GM10248 (cell line): ENCODE measurements at places on chromosomes 2 and 18.
A peak's percentile ranks its signal among the peaks of the same experiment; 100 is the strongest.

GRCh38 chr18:12155996-12156395 is 62.4 kb downstream of the ANKRD62 start:
- no peak for DNase-seq

- DNase-seq, result no peak
Observed at GRCh38 chr2:46161911-46162310, 135.3 kb upstream of the EPAS1 start.

DNA sequence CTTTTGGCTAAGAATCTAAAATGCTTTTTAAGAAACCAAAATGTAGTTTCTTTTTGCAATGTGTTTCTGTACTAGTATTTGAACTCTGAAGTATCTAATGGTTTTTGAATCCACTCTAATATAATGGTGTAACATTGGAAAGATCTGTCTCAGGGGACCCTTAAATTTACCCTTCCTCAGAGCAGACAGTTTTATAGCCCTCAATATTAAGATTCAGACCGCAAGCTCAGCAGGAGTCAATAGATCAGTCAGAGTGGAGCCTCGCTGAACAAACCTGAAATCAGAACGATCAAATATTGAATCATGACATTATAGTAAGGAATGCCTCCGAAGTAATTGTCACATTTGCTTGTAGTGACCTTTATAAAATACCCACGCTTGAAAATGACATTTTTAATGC is 18.3 kb downstream of the SGPP2 start:
- DNase-seq, result no peak

DNA sequence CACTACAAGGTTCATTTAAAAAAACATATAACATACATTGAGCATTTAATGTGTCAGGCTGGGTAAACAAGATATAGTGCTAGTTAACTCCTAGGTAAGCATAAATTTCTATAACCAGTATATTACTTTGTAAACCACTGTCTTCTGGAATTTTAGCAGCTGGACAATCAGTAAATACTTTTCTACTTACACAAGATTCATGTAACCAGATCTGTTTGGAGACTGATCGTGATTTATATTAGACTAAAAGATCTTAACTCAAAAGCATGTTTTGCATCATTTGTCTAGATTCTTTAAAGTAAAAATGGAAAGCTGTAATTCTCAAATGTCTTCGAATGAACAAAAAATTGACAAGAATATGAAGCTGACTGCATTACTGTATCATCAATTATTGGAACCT is 941 bp upstream of the SGO2 start:
- DNase-seq, result no peak

- no peak for DNase-seq
Observed at GRCh38 chr18:45785134-45785533, 40.3 kb upstream of the SIGLEC15 start.

DNA sequence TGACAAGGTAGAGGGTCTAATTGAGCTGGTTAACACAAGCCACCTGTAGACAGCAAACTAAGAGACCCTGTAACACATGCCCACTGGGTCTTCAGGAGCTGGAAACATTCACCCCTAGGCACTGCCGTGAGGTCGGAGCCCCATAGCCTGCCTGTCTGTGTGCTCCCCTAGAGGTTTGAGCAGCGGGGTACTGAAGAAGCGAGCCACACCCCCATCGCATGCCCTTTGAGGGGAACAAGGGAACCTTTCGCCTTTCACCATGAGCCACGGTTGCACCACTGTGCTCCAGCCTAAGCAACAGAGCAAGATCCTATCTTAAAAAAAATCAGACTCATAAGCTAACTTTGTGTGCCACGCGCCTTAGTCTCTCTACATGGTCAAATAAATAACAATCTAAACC is 36.2 kb upstream of the RAB27B start:
- no peak for DNase-seq

GRCh38 chr2:216855605-216856004 is 4.3 kb downstream of the TNP1 start:
- DNase-seq, result no peak

- no peak for DNase-seq
Observed at GRCh38 chr2:98806236-98806697, 75.3 kb upstream of the MGAT4A start.

DNA sequence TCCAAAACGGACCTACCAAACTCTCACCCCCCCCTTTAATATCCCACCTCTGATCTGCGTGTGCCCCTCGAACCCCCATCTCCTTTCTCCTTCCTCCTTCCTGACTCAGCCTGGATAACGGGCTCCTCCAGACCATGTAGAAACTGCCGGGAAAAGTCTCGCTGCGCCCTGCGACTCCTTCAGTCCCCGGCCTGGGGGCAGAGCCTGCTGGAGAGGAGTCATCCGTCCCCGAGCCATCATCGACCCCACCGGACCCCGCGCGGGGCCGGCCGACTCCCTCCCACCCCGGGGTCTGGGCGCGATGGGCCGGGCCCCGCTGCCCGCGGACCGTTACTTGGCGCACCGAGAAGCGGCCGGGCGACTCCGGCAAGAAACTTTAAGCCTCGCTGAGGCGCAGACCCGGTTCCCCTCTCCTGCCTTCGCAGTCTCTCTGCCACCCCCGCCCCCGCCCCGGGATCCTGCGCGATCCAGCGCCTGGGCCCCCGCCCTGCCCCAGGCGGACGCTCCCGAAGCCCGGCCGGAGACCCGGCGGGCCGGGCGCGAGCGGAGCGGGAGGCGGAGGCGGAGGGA is 3.4 kb downstream of the ZEB2 start:
- DNase-seq, result no peak

DNA sequence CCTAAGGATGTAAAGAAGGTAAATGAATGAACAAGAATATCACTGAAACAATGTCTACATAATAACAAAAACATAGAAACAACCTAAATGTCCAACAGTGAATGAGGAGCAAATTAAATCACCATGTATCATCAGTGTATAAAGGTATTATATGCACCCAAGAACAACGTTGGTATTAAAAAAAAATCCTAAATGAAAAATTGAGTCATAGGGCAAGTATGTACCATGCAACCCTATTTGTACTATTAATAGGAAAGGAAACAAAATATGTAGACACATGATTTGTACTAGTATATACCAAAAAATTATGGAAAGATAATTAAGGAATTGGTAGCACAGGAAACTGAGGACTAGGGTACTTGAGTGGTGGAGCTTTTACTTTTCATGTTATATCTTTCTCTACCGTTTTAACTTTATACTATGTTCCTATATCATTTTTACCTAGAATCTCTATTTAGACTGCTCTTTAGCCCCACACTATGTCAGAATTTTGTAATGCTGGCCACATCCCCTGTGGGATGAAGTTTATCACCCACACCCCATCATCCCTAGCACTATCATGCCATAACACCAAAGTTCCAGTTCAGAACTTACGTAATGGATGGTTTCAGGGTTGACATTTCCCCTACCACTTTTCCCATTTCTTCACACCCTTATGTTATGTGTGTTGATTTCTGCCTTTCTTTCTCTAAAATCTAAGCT is 25.6 kb downstream of the IKZF2 start:
- DNase-seq, result no peak

DNA sequence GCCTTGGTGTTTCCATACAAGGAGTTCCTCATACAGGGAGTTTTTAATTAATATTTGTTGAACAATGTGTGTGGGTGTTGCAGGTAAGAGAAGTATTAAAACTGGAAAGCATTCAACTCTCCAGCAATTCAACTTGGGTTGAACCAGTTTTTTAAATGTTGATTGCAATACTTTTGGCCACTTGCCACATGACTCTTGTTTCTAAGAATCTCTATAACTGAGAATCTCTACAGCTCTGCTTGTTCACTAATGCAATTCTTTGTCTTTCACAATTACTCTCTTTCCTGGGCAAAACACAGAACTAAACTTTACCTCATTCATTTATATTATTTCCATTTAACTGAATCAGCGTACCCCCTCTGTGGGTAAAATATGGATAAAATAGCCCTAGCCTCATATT is 429.4 kb downstream of the ARHGAP15 start:
- no peak for DNase-seq

- DNase-seq, result no peak
Observed at GRCh38 chr2:26043109-26043508, 9.2 kb downstream of the RAB10 start.

DNA sequence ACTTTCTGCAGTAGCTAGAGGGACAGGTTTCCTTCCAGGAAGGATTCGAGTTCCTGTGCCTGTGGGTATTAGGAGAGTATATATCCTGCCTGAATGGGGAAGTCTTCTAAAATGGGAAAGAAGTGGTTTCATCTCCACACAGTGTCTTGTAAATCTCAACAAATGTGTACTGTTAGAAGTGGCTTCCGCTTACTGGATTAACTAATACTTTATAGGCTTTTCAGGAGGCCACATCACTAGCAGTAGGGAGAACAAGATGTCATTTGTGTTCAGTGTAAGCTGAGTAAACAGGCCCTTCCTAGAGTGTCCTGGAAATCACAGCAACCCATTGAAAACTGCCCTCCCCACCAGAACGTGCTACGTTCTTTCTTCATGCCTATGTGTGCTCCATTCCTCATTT is 12.5 kb upstream of the POLR1B start:
- no peak for DNase-seq

DNA sequence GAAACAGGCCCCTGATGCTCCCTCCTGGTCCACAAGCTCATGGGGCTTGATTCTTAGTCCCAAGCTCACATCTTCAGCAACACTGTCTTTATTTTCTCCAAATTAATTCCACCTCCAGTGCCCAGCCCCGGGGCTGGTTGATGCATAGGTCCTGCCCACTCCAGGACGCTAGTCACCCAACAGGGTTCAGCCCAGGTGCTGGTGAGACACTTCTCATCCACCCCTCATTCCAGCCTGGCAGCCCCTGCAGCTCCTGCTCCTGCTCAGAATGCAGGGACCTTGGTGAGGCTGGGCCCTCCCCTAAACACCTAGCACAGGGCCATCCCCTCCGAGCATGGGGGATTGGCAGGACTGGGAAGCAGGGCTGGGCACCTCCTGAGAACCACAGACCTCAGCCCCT is 25.7 kb downstream of the STEAP3 start:
- no peak for DNase-seq

DNA sequence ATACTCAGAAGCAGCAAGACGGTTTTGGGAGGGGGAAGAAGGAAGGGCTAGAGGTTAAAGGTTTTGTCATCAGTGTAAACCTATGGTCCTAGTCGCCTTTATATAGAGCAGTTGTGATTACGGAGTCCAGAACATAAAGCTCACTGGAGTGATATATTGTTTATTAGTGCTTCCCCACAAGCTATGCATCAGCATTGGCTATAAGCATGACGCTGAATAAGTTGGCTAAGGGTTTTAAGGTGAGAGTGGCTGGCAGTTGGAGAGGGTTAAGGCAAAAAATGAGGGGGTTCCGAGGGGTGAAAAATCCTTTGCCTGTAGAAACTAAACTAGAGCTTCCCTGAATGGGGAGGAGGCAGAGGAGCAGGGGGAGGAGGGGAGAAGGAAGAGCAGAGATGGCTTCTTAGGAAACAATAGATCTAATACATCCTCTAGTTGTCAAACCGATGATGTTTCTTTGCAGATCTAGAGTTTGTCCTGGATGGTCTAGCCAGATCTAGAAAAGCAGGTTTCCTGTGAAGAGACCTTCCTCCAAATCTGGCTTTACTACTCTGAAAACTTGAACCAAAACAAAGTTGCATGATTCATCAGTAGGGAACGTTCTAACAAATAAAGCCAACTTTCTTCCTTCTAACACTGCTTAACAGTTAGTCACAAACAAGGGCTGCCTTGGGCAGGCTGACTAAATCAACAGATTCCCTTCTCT is 2.5 kb downstream of the KLF7 start:
- no peak for DNase-seq

DNA sequence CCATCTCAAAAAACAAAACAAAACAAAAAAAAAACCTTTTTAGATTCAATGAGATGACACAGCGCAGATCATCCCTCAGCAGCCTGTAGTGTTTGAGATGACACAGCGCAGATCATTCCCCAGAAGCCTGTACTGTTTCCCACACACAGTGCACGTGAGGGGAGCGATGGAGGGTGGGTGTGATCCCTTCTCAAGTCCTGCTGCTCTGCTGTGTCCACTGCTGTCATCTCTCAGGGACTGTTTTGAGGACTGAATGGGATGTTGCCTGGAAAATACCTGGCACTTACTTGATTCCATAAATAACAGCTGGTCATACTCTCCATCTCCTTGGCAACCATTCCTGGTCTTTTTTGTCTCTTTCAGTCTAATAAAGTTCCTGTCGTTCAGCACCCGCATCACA is 25.7 kb downstream of the TGOLN2 start:
- DNase-seq, result no peak

DNA sequence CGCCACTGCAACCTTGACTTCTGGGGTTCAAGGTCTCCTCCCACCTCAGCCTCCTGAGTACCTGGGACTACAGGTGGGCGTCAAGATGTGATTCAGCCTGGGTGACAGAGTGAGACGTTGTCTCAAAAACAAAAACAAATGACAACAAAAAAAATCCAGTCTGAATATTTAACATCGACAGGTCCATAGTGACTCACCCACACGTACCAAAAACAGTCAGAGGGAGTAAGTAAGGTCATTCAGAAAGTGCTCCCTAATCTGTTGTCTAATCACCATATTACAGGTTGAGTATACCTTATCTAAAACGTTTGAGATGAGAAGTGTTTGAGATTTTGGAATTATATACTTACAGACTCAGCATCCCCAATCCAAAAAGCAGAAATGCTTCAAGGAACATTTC is 24.4 kb downstream of the SAP130 start:
- DNase-seq, result no peak

- DNase-seq, result no peak
Observed at GRCh38 chr2:83823229-83823628, 635.9 kb downstream of the SUCLG1 start.

DNA sequence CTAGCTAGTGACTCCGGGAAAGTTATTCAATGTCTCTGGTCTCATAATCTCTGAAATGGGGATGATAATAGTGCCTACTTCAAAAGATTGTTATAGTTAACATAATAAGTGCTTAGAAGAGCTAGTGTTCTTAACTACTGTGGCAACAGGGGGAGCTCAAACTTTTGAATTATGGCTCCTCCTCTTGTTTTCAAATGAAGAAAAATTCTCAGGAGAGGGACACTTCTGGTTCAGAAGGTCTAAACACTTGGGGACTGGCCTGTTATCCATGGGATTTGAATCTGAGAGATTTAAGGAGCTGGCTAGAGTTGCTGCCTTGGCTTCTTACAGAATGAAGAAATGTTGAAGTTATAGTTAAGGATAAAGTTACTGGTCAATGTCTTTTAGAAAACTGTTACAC is 92.2 kb upstream of the ITGB6 start:
- DNase-seq, result no peak

- DNase-seq, result peak; percentile 71
Observed at GRCh38 chr18:48834413-48835031, 116.2 kb downstream of the SMAD7 start.
